ENCODE measurements at places on chromosomes 7 and 10.

DNA sequence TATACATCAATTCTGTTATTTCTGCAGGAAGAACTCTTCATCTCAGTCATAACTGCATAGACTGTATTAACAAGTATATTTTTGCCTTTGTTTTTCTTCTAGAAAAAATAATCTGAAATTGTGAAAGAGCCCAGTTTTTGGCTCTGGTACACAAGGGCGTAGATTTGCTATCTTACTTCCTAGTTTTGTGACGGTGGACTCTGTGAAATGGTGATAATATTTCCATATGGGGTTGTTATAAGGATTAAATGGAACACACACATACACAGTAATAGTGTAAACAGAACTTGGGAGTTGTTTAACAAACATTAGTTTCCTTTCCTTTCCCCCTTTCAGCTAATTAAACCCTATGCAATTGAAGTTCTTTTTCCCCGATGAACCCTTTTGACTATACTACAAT lies 108.7 kb downstream of the MKLN1 start:
- DNase-seq: no peak

GRCh38 chr7:37945336-37945735 lies 24.9 kb downstream of the EPDR1 start:
- DNase-seq: no peak

GRCh38 chr7:129144834-129145668 lies 544 bp downstream of the TSPAN33 start:
- peak; percentile 37 for DNase-seq

DNA sequence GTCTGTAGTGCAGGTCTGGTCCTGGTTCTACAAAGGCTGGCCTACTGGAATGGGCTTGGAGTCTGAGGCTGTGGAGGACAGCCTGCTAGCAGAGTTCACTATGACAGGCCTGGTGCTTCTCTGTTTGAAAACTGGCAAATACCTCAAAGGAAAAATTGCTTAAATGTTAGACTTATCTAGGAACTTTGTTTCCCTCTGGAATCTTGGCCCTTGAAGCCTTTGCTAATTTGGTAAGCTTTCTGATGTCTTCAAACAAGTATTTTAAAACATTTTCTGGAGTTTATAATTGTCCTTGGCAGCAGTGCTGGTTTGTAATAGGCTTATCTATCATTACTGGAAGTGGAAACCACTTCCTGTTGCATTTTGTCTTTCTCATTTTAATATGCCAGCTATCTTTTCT lies 139.7 kb downstream of the TMEM26 start:
- no peak for DNase-seq

GRCh38 chr7:22680482-22680911 lies 46.5 kb upstream of the IL6 start:
- no peak for DNase-seq

GRCh38 chr10:48742891-48743860 lies 58.5 kb downstream of the WDFY4 start:
- no peak for DNase-seq

DNA sequence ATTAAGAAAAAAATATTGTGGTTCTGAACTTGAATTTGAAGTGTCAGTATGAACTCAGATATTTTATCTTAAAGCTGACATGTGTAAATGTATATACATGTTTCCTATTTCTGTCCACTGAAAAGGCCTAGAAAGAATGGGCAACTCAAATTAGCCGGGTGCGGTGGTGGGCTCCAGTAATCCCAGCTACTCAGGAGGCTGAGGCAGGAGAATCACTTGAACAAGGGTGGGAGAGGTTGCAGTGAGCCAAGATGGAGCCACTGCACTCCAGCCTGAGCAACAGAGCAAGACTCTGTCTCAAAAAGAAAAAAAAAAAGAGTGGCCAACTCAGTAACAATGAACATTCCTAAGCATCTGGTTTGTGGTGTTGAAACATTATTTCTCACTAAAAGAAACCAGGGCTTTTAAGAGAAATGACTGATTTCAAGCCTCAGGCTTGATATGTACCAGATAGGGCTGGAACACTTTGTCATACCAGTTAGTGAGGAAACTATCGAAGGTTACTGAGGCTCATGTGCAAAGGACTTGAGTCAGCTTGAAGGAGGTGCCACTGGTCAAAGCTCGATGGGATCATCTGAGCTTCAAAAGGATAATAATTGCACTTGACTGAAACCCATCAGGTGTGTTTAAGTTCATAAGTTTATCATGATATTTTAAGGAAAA lies 40.5 kb downstream of the AOAH start:
- DNase-seq: no peak

- DNase-seq: no peak
These were observed 131.3 kb upstream of the ZEB1 start for GRCh38 chr10:31187607-31188210.

- peak; percentile 62 for DNase-seq
These were observed 666 bp upstream of the MAP3K8 start for GRCh38 chr10:30433306-30433729.

DNA sequence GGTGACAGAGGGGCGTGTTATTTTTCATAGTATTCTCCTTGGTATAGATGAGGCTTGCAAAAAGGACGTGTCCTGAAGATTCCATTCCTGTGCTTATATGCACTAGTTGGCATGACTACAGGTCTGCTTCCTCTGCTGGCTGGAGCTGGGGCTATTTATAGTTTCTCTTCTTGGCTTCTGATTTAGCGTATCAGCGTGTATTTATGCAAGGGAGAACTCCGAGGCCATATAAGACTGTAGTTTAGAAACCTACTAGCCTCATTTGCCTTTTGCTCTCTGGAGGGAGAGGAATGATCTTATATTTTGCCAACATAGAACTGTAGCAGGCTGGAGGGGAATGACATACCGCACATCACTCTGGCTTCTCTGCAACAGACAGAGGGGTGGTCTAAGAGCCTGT lies 39.7 kb downstream of the CACNB2 start:
- DNase-seq: no peak

DNA sequence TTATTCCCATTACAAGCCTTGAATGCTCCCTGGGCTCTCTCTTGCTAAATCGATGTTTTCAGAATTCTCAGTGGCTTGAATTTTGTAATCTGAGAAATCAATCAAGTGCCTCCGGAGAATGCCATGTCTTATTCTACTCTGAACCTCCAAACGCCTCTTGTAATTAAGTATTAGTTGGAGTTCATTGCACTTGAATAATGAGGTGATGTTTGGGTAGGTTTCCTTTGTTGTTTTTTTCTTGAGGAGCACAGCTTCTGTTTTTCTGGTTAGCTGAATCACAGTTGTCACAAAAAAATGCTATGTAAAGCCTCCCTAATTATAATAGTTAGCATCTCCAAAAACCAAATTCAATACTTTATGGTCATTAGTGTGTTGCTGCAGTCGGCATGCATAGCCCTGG lies 100.3 kb downstream of the PLPP4 start:
- no peak for DNase-seq

DNA sequence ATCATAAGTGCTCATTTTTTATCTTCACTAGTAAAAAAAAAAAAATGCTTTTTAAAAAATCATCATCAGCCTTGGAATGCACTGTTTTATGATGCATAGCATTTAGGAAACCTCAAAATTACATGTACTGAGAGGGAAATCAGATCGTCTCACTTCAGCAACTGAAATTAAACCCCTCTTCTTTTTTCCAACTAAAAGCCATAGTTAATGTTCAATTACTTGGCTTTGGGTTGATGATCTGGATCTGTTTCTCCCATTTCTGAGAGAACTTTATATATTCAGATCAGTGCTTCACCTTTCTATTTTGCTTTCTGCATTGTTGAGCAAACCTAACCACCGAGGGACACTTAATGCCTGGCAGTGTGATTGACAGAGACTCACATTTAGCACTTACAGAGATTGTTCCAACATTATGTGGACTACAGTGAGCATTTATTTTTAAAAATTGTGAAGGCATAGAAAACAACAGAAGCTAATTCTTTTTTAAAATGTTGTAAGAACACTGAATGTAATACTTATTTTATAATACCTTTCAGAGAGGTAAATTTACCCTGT lies 678.4 kb downstream of the PHTF2 start:
- no peak for DNase-seq

DNA sequence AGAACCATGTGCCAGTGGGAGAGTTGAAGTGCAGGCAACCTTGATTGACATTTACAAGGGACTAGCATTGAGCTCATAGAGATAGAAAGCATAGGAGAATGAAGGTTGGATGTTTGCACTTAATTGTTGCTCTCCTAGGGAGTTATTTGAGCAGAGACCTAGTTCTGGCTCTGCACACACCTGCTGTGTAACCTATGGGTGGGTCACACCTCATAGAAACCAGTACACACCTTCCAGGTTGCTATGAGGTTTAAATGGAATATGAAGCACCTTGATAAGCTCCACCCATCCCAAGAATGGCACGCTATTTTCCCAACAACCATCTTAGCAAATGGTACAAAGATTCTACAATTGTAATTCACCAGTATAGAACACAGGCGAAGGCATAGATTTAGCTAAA lies 86.2 kb upstream of the AOAH start:
- DNase-seq: no peak

DNA sequence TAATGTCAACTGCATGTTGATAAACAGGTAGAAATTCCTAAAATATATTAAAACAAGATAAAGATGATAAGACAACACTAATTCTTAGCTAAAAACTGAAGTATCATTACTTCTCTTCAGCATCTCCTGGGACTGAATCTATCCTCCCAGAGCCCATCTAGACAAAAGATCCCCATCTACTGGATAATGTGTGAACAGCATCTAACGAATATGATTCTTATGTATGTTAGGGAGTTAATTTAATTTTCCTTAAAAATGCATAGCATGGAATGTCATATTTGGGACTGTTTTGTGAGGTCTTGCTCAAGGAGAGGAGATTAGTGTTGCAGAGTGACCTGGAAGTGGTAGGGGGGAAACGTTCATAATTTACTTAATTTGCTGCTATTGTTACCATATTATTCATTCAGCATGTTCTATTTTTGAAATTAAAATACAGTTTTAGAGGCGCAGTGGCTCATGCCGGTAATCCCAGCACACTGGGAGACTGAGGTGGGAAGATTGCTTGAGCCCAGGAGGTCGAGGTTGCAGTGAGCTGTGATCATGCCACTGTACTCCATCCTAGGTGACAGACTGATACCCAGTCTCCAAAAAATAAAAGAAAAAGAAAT lies 305.1 kb upstream of the CSTF2T start:
- peak; percentile 3 for DNase-seq

- no peak for DNase-seq
These were observed 1.3 kb downstream of the ABI1 start for GRCh38 chr10:26859241-26860101.

DNA sequence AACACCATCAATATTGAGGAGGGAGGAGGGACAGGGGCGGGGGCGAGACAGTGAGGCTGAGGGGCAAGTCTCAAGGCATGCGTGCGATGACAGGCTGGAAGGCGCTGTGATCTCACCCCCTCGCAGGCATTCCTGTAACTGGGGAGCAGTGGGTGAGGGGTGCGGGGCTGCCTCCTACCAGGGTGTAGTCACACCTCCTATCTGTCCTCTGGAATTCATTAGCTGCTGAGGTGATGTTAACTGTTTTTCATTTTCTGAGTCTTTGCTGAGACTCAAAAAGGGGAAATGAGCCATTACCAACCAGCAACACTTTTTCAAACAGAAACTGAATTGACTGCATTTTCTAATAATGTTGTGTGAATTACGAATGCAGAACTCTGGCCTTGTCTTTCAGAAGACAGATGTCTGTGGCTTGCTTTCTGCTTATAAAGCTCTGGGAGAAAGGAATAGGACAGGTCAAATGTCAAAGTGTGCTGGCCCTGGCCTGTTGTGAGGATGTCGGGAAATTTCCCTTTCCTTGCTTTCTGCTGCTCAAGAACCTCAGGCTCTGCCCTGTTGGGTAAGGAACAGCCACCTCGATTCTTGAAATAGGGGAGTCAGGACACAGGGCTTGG lies 23.7 kb upstream of the CDH23 start:
- DNase-seq: no peak

- no peak for DNase-seq
These were observed 324.0 kb downstream of the LHFPL3 start for GRCh38 chr7:104652434-104652833.

DNA sequence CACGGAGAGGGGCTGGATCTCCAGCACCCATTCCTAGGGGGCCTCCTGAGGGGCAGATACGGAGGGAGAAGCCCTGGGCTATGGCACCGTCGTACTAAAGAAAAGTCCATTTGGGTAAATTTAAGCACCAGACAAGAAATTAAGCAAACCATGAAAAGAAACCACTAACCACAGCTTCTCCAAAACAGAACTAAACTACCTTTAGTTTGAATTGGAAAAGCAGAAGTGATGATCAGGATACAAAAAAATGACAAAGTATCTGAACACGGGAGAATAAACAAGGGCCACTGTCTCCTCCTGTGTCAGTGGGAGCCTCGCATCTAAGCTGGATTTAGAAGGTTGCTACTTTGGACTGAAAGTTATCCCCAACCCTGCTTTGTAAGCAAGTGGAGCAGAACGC lies 69.1 kb downstream of the DIP2C start:
- no peak for DNase-seq

DNA sequence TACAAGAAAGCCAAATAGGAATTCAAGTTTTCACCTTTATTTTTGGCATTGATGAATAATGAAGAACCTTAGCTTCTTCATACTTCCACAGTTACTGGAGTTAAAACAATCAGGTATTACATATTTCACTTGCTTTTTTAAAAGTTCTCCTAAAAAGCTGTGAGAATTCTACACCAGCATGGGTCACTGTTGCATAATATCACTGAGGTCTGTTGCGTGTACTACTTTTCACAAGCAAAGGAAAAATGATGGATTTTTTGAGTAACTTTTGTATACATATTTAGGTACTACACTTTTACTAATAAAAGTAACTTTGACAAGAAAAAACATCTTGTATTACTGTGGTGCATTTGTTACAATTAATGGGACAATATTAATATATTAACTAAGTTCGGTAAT lies 15.2 kb downstream of the FAM24B start:
- no peak for DNase-seq

GRCh38 chr10:118511711-118512110 lies 83.7 kb downstream of the PRLHR start:
- no peak for DNase-seq

GRCh38 chr7:116087984-116088383 lies 57.4 kb upstream of the TFEC start:
- no peak for DNase-seq

- DNase-seq: no peak
These were observed 174.4 kb downstream of the CREB5 start for GRCh38 chr7:28586736-28587135.

DNA sequence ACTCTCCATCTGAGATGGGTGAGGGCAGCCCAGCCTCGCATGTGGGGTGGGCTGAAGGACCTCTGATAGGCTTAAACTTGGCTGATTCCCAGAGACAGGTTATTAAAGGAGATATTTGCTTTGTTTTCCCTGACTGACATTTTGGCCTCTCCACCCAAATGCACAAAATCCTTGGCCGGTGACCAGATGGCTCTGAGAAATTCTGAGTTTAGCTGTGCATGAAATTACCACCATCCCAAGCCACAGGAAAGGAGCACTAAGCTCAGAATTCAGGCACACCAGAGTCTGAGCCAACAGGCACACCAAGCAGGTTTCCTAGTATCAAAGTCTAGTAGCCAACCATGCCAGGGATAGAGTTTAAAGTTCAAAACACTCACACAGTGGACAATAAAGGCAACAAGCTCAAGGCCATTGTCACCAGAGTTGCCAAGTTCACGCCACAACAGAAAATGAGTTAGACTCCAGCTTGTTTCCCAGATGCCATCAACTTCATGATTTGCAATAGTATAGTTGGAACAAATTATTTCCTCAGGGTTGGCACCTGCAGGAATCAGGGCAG lies 387.6 kb downstream of the KCNMA1 start:
- no peak for DNase-seq

Data from CD4-positive, alpha-beta T cell treated with Interferon alpha-2 for 1 hour (primary cell).